ENCODE measurements at places on chromosomes 1 and 21.
A peak's percentile ranks its signal among the peaks of the same experiment; 100 is the strongest.

DNA sequence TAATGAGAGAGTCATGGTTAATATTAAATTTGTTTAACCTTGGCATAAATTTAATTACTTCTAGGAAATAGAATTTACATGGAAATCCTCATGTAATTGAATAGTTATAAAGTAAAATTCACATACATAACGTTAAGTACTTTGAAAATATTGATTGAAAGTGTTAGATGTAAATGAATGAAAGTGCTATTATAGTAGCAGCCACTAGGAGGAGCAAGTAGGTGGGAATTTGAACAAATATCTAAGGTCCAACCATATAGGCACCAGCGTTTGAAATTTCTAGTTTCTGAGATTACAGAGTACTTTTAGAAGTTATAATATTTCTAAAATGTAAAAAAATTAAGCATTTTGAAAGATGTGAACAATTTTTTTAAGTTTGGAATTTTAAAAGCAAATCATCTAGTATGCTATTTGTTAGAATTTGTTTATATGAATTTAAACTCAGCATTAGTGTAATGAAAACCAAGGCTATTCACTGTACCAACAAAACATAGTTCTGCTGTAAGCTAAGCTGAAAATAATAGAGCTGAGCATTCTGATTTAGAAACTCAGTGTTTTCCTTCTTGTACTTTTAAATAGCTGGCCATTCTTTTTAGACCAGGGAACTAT is 3.3 kb downstream of the B3GALT2 start:
- no peak for DNase-seq

- no peak for DNase-seq
Measured at GRCh38 chr1:84480650-84481049, 1.6 kb downstream of the RPF1 start.

- no peak for DNase-seq
Measured at GRCh38 chr1:14522926-14523241, 75.6 kb upstream of the KAZN start.

DNA sequence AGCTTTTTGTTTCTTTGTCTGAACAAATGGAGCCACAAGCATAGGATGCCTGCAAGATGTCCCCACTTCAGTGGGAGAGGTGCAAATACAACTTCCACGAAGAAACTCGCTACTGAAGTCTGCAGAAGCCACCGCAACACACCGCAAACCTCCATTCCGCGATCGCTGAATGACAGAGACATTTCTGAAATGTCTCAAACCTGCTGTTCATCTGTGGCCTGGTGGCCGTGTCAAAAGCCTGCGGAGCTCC is 1.0 kb downstream of the TP53BP2 start:
- DNase-seq: peak; percentile 60

DNA sequence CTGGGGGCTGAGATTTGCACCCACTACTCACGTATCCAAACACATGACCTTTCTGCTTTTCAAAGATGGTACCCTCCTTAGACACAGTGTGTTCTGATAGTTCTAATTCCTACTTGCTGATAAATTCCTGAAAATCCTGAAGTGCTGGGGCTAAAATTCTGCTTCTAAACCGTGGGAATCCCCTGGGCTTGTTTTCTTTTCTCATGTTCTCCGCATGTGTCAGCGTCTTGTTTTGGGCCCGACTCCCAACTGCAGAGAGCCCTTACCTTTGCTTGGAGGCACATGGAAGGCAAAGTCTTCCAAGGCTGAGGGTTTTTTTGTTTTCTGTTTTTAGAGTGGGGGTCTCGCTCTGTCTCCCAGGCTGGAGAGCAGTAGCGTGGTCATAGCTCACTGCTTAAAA is 27.2 kb downstream of the PSMG1 start:
- no peak for DNase-seq

GRCh38 chr1:8816831-8817411 is 519 bp downstream of the RERE start:
- DNase-seq: peak; percentile 7

DNA sequence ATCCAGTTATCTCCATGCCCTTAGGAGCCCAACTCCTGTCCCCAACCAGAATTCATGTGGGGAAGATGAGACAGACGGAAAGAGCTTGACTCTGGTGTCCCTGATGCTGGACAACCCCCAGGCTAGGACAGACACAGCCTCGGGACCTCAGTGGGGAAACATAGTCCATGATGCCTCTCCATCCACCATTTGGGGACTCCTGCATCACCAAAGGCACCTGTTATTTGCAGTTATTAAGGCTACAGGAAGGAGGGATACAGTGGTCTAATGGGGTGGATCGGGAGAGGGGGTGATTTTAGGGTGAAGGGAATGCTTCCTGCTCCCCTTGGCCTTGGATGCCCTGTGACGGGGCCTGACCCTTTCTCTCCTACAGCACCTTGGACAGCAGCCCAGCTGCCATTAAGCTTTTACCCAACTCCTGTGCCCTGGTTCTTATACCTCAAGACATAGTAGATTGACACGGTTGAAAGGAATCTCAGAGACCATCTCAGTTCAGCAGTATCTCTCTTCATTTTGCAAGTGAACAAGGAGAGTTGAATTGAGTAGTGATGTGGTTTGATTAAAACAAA is 111.6 kb downstream of the MATN1 start:
- DNase-seq: no peak

DNA sequence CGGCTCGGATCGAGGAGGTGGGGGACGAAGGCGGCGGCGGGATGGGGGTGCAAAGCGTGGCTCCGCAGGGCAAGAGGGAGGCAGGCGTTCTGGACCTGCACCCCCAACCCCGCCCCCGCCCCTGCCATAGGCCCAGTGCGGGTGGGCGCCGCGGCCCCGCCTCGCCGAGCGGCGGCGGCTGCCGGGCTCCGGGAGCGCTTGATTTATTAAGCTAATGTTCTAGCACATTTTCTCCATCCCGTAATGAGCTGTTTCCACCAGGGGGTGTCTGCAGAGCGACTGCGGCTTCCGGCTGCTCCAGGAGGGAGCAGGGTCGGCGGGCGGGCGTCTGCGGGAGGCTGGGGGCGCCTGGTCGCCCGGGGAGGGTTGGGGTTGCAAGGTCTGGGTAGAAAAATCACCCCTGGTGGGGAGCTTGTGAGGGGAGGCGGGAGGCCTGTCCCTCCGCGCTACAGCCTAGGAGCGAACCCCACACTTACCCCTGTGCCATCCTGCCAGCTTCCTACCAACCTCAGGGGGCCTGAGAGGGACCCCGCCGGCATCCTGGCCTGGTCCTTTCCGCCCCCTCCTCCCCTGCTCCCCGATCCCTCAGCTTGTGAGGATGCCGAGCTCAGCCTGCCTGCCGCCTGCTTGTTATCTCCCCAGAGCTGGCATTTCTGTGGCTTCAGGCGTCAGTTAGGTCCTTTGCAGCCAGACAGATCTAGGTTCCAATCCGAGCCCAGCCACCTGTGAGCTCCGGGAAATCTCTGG is 48.5 kb upstream of the ACOT11 start:
- DNase-seq: no peak

- no peak for DNase-seq
Measured at GRCh38 chr21:35266546-35266945, 217.4 kb upstream of the RUNX1 start.
